Esophagus squamous epithelium (tissue), 5 donors: ENCODE measurements at places on chromosomes 1 and 21. TPM values are rescaled to one million over a fixed set of nuclear protein-coding genes. Genes with fewer than 3 reads are reported as not detected.

- peaks cover 11% of the 10 kb centered on the region for H3K4me1 ChIP-seq
- no peaks in the 10 kb centered on the region for H3K27me3 ChIP-seq
- no peak overlapping the region for H3K27ac ChIP-seq
- no peak overlapping the region for H3K4me3 ChIP-seq
- H3K36me3 ChIP-seq, result no peaks in the 10 kb centered on the region
- no peak for DNase-seq
Measured at GRCh38 chr21:45043541-45044020, 30.8 kb upstream of the ADARB1 start.

GRCh38 chr1:47944561-47944960 lies 52.6 kb downstream of the TRABD2B start:
- H3K4me1 ChIP-seq, result peaks cover 37% of the 10 kb centered on the region
- H3K27me3 ChIP-seq, result no peaks in the 10 kb centered on the region
- H3K4me3 ChIP-seq, result no peak overlapping the region
- no peak for DNase-seq

DNA sequence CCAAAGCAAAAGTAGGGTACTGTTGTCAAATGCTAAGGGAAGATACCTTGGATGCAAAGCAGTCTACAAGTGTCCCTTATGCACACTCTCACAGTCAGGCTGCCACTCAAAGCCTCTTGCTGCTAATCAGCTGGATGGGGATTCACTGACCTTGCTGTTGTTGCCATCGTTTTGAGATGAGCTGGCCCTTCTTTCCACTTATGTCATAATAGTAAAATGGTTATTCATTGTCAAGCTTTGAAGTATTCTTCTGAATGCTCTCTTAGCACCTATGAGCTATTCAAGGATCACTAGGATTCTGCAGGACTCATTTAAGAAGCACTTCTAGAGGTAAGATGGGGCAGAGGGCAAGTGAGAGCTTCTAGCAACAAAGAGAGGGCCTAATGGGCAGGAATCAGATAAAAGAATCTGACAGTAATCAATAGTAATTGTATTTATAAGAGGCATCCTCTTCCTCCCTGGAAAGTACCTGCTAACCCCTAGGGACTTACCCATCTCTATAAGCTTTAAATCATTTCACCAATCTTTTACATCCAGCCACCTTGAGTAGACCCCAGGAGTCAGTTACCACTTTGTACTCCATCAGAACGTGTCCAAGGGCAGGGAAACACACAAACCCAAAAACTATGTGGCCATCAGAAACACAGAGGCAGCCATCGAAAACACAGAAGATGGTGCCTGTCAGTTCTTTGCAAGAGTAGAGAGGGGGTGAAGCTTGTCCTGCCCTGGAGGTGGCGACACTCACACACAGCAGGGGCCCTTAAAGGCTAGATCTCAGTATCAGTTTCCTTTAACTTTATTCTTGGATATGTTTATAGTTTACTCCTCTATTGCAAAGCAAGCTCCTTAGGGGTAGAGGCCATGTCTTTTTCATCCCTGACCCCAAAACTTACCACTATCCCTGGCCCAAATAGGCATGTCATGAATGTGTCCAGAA lies 103.7 kb upstream of the NFIA start:
- H3K4me1 ChIP-seq, result peaks cover 12% of the 10 kb centered on the region
- peaks cover 4% of the 10 kb centered on the region for H3K27me3 ChIP-seq
- no peak overlapping the region for H3K4me3 ChIP-seq
- no peak for DNase-seq
- H3K27ac ChIP-seq, result no peak overlapping the region
- no peaks in the 10 kb centered on the region for H3K36me3 ChIP-seq

The H6PD gene
- total RNA-seq, result 10.6 TPM

The NHLH1 gene
- total RNA-seq, result not detected

The MTARC1 gene
- 3.8 TPM for total RNA-seq
